ENCODE measurements at places on chromosomes 4 and X. TPM values are rescaled to one million over a fixed set of nuclear protein-coding genes. Genes with fewer than 3 reads are reported as not detected.

- no peak for DNase-seq
Observed at GRCh38 chrX:28910487-28910886, 323.2 kb downstream of the IL1RAPL1 start.

GRCh38 chr4:2881431-2881830, 37.8 kb downstream of the ADD1 start:
- no peak for DNase-seq

GRCh38 chr4:185797018-185797417, 15.0 kb downstream of the SORBS2 start:
- DNase-seq: no peak

DNA sequence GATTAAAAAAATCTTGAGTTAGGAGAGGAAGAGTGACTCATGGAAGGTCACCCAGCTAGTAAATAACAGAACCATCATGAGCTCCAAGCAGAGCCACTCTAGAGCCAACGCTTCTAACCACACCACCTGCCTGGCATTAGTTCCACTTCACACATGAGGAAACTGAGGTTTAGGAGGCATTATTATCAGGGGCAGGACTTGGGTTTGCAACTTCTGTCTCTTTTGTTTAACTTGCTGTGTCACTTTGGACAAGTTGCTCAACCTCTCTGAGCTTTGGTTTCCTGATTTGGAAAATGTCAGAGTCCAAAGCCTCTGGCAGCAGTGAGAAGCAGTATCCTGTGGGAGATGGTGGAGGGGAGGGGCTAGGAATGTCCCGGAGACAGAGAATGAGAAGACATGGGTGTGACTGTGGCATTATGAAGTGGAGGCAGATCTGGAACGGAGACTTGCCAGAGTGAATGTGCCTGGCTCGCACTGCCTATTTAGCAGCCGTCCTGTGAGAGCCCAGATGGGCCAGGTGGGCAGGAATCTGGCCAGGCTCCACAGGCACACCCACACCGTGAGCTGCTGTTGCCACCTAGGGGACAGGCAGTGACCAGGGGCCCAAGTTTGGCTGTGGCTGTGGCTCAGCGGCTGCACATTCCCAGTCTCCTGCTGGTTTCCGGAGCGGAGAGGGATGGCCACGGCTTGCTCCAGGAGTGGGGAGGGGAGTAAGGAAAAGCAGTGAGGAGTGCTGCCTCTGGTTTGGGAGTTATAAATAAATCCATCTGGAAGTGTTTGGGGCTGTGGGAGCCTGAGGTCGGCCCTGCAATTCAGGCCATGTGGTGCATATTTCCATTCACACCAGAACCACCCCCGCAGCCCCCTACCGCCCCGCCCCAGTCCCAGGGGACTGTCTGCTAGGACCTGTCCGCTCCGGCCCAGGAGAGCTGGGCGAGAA, 93.4 kb downstream of the NHSL2 start:
- no peak for DNase-seq

GRCh38 chr4:148239494-148239985, 202.7 kb downstream of the NR3C2 start:
- no peak for DNase-seq

- no peak for DNase-seq
Observed at GRCh38 chrX:46737462-46737861, 21.5 kb downstream of the SLC9A7 start.

DNA sequence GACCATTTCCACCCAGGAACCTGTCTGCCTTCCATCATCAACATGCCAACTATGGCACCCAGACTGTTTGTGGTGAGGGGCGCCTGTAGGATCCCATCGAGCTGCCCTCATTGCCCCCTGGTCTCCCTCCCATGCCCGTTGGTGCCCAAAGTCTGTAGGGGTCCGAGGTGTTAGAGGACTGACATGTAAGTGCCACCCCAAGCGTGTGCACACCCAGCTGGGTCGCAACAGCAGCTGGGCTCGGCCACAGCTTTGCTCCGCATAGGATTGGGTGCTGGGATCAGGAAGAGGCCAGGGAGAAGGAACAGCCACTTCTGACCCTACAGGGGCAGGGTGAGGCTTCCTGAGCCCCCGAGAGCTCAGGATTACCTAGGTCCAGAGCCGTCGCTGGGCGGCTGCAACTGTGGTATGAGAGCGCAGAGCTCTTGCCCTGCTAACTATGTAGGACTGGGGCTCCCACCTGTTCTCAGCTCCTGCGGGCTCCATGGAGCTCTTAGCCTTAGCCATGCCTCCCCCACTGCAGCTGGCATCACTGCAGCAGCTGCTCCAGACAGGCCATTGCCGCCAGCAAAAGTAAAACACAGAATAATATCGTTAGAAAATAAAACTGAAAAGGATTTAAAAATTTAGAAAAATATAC, 1160.3 kb downstream of the FSTL5 start:
- no peak for DNase-seq

GRCh38 chr4:127445471-127445870, 187.3 kb upstream of the INTU start:
- DNase-seq: no peak

DNA sequence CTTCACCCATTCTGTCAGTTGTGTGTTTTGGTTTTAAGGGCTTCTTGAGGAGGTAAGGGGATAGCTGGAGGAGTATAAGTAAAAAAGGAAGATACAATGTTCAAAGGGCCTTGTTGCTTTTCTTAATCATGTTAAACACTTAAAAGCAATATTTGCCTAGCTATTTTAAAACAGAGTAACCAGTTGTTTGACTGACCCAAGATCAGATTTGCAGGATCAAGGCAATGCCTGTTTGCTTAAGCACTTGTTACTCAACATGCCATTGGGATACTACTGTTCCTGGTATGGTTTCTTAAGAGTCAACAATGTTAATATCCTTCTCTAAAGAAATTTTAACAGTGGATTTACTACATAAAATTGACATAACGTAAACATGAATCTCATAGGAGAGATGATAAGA, 2.6 kb downstream of the DCLK2 start:
- no peak for DNase-seq

DNA sequence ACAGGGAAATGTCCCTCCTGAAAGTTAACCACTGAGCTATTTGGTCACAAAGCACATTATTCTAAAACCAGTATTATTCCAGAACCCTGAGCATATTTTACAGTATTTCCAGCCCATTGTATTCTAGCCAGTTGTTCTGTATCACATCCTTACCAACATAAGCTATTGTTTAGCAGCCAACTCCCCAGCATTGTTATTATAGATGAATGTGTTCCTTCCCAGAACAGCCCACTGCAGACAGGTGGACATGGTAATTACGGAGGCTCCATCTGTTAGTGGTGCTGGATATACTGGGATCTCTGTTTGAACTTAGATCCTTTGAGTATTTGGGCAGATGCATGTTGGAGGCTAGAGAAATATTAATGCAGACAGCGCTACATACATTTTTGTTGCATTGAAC, 126.1 kb downstream of the MGST2 start:
- DNase-seq: no peak

DNA sequence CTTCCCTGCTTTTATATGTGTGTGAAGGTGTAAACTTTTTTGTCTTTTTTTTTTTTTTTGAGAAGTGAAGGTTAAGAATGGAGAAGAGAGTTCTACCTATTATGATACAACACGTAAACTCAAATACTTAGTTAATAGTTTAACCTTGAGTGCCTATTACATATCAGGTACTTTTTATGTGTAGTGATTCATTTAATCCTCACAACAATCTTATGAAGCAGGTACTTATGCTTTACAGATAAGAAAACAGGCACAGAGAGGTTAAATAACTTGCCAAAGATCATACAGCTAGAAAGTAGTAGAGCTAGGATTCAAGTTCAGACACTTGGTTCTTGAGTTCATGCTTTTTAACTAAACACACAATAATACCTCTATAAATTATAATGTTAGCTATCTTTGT, 107.4 kb downstream of the THOC2 start:
- no peak for DNase-seq

DNA sequence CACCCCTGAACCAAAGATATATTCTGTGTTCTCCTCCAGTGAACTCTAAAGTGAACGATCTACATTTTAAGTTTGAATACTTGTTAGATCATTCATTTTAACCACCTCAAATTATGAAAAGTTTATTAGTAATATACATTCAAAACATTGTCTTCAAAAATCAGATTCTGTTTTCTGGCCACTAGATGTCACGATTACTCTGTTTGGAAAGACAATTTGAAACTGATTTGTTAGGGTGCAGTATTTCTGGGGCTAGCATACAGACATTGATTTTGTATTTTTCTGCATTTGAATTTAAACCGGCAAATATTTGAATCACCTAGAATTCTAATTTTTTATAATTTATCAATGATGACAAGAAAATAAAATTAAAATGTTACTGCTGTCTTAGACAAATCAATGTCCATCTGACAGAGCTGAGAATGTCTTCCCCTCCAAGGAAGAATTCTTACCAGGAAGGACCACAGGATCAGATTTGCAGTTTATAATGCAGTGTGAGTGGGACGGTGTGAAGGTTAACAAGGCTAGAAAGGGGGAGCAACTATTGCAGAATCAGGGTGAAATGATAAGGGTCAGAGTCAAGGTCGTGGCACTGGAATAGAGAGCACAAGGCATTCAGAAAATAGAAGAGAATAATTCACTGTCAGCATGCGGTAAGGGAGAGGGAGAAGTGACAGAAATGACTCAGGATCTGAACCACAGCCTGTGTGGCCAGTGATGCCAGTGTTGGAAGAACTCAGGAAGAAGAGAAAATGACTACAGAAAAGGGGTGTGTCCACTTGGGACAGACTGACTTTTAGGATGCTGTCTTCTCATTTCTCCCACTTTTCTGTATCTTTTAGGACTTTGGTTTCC, 91.6 kb downstream of the ANXA10 start:
- no peak for DNase-seq

DNA sequence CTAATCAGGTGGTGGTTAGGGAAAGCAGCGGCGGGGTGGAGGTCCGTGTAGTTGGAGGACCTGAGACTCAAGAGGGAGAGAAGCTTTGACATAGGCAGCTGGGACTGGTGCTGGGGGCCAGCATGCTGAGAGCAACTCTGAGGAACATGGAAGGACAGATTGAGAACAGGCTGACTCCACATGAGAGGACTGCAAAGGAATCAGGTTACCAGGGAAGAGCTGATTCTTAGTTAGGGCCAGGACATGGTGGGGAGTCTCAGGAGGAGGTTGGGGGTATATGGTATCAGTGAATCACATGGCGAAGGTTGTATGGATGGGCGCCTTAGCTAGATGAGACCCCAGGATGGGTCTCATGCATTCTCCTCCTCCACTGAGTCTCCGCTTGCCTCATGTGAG, 264.0 kb upstream of the BOD1L1 start:
- DNase-seq: no peak

DNA sequence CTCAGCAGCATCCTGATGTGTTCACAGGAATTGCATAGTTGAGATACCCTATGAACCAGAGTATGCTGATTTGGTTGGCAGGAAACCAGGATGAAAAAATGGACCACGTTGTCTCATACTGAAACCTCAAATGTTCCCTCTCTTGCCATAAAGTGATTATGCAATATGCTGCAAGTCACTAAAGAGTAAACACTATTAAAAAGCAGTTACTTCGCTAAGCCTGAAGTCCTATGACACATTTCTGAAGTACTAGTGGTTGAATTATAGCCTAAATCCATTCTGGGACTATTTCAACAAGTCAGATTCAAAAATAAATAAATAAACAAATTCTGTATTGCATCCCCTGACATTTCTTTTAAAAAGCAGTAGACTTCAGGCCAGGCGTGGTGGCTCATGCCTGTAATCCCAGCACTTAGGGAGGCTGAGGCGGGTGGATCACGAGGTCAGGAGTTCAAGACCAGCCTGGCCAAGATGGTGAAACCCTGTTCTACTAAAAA, 106.0 kb upstream of the NAP1L5 start:
- no peak for DNase-seq

DNA sequence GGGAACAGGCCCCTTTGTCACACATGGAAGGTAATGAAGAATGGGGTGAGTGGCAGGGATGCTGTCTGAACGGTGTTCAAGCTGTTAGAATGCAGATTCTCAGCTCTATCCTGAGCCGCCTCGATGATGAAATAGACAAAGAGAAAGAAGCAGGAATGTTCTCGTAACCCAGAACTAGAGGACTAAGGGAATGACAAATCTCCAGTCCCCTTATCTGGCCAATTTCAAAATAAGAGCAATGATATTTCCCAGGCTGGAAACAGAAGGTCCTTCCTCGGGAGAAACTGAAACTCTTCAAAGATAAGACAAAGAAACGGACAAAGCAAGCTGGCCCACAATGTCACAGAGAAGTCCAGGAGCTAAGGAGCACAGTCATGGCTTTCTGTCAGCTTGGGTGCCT, 29.5 kb upstream of the MTNR1A start:
- DNase-seq: no peak

DNA sequence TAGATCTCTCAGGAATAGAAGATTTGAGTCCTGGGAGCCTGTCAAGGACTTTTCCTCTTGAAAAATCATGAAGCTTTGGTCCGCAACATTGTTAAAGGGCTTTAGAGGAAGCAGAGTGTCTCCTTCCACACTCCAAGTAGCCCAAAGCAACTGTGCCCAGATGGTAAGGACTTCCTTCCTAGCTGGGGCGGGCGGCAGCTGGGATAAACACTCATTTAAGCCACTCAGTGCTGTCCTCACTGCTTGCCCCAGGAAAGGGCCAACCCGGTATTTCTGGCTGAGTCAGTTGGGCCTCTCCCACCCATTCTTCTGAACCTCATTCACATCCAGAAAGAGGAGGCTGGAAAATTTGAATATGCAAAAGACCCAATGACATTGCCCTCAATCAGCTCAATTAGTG, 144.3 kb downstream of the CHIC2 start:
- no peak for DNase-seq

DNA sequence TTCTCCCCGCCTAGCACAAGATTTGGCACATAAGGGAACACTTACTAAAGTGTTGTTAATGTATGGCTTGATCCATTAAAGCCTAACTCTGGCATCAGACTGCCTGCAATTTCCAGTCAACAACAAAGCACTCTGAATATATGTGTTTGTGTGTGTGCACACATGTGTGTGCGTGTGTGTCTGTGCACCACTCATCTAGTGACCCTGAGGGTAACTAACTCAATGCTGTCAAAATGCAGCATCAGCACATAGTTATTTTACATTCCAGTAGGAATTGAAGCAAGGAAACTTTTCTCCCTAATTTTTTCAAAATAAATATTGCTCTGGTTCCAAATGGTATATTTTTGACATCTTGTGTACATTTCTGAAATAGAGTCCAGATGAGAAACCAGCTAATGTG, 94.4 kb downstream of the SHROOM4 start:
- DNase-seq: no peak

DNA sequence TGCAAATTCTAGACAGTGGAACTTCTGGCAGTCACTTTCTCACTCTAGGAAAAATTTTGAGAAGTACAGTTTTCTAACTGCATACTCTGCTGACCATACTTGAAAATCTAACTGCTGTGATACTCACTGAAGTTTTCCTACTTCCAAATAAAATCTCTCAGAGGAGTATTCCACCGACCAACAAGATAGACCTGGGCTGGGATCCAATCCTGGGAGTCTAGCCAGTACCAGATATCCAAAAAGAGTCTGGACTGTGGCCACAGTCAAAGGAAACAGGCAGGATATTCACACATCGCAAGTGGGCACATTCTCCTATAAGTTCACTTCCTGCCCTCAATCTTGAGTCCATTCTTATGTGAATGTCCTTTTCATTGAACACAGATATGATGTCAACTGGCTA, 1138.7 kb upstream of the PCDH7 start:
- DNase-seq: no peak

- no peak for DNase-seq
Observed at GRCh38 chr4:41057467-41057866, 156.9 kb downstream of the APBB2 start.

The AMBN gene
- not detected for polyA plus RNA-seq

The SLC49A3 gene
- 3.6 TPM for polyA plus RNA-seq

The RHOXF2B gene
- not detected for polyA plus RNA-seq

The IL13RA1 gene
- 35.9 TPM for polyA plus RNA-seq

The CT45A5 gene
- polyA plus RNA-seq: not detected

The PAGE1 gene
- not detected for polyA plus RNA-seq

The ADGRG2 gene
- 0.24 TPM for polyA plus RNA-seq

The NDST3 gene
- 0.36 TPM for polyA plus RNA-seq

The PNMA6F gene
- polyA plus RNA-seq: not detected

The VSIG4 gene
- polyA plus RNA-seq: 37.1 TPM

The IDS gene
- 18.4 TPM for polyA plus RNA-seq
